NCI-H510A (cell line): ENCODE measurements at places on chromosomes 13 and 19.

GRCh38 chr19:6744381-6745301, 5.2 kb downstream of the TRIP10 start:
- DNase-seq: no peak

- DNase-seq: no peak
Observed at GRCh38 chr19:13211426-13212308, 61.5 kb downstream of the IER2 start.

DNA sequence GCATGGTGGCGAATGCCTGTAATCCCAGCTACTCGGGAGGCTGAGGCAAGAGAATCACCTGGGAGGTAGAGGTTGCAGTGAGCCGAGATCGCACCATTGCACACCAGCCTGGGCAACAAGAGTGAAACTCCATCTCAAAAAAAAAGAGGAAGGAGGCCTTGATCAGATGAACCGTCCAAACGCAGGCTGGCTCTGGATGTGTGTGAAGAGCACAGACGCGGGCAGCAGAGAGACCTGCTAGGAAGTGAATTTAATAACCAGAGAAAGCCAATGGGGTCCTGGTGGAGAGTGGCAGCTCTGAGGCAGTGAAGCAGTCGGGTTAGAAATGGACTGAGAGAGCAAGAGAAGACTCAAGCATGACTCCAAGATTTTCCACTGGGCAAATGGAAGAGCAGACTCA, 136.5 kb downstream of the RNF17 start:
- no peak for DNase-seq

DNA sequence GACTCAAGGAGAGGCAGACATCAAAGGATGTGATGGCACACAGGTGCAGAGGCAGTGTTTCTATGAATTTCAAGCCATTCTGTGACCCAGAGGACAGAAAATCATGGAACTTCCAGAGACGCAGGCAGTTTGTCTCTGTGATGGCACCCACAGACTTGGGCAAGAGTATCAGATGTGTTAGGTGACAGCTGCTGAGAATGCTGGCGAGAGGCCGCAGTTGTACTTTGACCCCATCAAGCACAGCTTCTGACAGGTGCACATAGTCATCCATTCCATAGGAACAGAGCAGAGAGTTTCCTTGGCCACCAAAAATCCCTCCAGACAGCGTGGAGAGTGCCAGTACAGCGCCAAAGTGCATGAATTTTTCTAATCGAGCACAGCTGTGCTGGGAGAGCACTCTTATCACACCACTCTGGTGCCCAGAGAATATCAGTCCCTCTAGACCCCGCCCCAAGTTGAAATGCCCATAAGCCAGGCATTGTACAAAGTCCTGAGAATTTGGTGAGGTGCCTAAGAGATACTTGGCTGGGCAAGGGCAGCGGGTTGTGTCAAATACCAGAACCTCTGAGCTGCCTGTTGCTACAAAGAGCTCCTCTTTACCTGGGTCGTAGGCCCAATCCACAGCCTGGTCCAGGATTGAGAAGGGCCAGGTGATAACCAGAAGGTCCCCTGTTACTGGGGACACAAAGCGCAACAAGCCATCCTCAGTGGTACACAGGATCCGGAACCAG, 12.4 kb downstream of the WDR87 start:
- DNase-seq: no peak

DNA sequence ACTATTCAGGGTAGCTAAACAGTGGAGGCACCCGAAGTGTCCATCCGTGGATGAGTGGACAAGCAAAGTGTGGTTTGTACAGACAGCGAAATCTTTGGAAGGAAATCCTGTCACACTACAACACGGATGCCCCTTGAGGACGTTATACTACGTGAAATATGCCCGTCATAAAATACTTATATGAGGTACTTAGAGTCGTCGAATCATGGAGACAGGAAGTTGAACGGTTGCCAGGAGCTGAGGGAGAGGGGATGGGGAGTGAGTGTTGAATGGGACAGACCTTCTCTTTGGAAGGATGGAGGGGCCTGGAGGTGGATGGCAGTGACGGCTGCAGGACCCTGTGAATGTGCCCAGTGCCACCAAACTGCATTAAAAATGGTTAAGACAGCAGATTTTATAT, 11.6 kb downstream of the ATP4B start:
- no peak for DNase-seq

DNA sequence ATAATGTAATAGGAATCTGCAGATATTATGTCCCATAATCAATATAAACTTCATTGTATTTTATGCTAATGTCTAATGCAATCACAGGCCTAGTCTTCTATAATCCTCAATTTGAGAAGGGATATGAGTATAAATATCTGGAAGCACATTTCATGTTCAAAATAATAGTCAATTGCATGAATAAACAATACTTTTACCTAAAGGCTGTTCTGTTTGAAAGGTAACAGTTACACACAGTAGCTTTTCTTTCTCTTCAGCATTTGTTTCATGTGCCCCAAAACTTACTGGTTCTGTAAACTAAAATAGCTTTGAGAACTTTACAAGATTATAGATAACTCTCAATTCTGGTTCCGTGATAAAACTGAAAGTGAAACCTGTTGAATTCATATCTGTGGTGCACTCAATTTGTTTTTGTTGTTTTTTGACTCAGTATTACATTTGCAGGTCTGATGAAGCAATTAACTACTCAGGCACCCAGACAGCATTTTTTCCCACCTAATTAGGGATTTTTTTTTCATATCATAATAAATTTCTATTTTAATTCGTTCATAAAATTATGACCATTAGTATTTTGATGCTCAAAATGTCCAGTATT, 1193.8 kb downstream of the SLITRK1 start:
- DNase-seq: no peak

DNA sequence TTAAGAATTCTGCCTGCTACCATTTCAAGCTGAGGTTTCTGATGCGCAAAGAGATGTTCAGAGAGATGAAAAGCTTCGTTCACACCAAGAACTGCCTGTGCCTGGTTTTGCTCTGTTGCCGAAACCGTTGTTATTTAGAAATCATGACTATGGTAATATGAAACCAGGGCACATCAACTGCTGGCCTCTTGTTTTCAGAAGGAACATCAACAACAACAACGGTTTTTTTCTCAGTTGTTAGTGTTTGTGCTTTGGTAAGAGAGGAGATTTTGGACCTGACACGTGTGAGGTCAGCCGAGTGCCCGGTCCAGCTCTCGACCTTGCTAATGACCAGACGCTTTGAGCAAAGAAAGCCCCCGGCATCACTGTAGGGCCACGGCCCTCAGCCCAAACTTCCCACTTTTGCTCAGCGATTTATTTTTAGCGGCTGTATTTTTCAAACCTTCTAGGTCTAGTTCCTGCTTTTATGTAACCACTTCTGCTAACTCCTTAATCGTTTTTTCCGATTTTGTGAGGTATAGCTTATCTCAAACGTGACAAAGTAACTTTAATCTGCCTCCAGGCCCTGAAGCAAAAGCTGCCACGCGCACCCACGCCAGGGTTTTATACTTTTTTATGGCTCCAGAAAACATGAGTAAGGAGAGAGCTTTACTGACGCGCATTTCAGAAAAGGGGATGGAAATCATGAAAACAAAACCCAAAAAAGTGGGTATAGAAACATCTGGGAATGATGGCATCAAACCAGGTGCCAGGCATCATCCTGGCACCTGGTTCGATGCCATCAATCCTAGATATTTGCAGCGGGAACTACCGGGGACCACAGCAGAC, 42.0 kb downstream of the KLF2 start:
- no peak for DNase-seq

GRCh38 chr13:72808917-72809500, 27.1 kb downstream of the PIBF1 start:
- DNase-seq: no peak

- DNase-seq: no peak
Observed at GRCh38 chr13:64782466-64782865, 2447.7 kb downstream of the PCDH9 start.

DNA sequence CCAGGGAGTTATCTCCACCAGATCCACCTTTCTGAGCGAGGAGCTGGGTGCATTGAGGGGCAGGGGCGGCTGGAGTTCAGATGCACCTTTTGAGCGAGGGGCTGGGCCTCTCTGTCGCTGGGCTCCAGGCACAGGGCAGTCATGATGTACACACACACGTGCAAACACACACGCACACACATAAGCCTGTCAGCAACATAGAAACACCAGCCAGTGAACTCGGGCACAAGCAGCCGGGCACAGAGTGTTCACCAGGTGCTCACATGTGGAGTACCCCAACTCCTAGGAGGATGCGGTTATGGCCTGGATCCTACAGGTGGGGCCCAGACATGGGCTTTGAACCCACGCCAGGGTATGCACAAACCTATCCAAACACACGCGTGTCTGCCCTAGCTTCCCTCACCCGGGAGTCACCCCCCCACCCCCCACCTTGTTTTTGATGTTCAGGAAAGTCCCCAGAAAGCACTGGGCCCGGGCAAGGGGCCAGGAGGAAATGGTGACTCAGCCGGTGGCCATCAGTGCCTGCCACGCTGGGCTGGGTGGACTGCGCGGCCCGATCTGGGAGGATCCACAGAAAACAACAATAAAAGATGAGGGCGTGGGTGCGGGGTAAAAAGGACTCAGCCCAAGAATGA, 13.3 kb downstream of the ARRDC2 start:
- DNase-seq: no peak

DNA sequence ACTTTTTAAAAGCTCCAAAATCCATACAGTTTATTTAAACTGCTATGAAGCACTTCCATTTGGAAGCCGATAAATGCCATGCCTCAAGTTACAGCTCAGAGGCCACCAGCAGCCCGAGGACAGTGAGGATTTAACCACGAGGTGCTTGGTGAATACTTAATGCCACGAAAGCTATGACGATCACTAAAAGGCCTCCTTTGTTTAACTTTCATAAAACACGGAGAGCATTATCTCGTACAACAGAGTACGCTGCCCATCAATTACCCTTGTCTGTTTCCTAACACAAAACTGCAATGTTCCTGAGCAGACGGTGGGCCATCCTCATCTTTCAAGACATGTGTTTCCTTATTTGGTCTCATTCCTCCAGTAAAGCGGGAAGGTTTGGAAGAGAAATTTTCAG, 58.4 kb downstream of the PEPD start:
- DNase-seq: no peak

- no peak for DNase-seq
Observed at GRCh38 chr13:47945738-47946137, 55.3 kb downstream of the SUCLA2 start.

DNA sequence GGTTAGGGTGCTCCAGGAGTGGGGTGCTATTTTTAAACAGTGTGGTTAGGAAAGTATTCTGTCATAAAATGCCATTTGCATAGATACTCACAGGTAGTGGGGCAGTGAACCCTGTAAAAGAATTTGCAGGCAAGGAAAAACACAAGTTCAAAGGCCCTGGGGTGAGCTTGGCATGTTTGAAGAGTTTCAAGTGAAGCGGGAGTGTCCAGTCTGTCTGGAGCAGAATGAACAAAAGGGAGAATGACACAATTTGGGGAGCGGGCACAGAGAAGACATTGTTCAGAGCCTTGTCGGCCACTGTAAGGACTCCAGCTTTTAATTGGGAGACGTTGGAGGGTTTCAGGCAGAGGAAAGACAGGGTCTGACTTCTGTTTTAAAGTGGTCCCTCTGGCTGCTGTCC, 2.8 kb downstream of the GRWD1 start:
- no peak for DNase-seq

DNA sequence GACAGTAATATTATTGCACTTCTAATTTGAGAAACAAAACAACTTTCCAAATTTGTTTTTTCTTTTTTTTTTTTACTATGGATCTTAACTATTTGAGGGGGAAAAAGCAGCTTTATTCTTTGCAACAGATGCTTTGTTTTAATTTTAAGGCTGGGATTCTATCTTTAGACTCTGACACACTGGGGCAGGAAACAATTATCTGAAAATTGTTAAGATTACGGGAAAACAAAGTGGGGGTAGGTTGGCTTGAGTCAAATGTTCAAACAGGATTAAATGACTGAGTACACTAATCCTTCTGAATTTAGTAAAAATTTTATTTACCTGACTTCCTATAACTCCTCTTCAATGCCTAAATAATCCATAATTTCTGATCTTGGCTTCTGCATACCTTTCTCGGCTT, 543.2 kb downstream of the SLITRK6 start:
- no peak for DNase-seq

DNA sequence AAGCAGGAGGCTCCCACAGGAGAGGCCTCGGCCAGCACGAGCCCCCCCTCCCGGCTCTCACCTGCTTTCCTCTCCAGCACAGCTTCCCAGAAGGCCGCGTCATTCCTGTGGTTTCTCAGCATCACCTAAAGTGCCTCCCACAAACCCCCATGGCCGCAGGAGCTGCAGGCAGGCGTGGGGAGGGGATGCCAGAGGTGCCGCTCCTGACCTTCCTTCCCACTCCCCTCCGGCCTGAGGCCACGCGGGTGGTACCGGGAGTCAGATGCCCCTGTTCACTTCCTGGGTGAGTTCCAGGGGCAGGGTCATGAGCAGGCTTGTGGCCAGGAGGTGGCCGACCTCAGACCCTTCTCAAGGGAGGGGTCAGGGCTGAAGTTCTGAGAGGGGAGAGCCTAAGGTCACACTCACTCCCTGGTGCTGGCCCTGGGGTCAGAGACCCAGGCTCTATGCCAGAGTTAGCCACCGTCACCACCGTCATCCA, 14.4 kb upstream of the NPAS1 start:
- DNase-seq: no peak

DNA sequence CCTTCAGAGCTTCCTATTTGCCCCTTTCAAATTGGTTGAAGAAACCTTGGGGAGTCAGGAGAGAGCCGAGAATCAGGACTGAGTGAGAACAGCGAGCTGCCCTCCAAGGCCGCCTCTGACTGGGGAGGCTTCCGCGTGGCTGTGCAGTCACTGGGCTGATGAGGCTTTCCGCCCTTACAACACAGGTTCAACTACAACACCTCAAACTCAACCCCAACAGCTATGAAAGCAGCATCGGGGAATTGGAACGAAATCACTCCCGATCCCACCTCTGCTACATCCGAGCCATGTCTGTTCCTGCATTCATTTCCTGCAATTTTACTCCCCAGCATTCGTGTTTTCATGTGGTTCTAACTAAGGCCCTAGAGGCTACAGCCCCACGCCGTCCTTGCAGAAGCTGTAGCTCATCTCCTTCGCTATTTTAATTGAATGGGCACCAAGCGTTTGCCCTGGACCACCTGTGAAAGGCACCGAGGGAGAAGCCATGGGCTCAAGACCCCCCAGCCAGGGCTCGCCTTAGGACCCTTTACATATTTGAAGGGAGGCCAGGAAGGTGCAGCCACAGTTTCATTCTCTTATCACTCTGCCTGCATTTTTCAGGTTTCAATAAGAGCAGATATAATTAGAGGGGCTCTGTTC, 12.3 kb upstream of the RASA3 start:
- DNase-seq: no peak

- no peak for DNase-seq
Observed at GRCh38 chr19:18796239-18796638, 5.1 kb upstream of the COMP start.

GRCh38 chr13:49953560-49953959, 17.4 kb upstream of the SPRYD7 start:
- DNase-seq: no peak
